ENCODE measurements at places on chromosomes 1 and 21.

DNA sequence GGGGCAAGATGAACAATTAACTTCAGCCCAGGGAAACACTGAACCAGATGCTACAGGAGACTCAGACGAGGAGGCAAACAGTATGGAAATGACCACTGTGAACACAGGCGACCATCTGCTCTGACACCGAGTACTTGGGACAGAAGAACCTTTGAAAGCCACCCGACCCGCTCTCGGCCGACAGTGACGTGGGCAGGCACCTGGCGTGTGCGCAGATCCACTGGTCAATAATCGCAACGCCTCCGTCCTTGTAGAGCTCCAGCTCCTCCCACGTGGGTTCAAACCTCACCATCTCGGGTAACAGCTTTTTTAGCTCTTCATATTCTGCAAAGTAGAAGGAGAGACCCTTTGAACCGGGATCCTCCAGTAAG lies 20.3 kb downstream of the POFUT2 start:
- no peak for DNase-seq

DNA sequence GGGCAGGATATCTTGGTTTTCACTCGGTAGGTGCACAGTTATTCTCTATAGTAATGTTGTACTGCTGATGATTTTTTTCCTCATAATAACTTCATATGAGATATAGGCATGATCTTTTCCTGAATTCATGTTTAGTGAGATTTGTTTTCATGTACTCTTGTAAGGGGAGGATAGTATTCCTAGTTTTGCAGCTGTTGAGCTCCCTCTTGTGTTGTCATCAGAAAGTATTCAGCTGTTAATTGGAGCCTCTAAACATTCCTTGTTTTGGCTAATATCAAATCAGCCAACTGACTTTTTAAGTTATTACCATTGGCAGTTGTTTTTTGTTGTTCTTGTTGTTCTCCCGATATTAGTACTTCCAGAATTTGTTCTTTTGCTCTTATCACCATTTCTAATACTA lies 24.4 kb downstream of the OR10R2 start:
- DNase-seq = no peak

DNA sequence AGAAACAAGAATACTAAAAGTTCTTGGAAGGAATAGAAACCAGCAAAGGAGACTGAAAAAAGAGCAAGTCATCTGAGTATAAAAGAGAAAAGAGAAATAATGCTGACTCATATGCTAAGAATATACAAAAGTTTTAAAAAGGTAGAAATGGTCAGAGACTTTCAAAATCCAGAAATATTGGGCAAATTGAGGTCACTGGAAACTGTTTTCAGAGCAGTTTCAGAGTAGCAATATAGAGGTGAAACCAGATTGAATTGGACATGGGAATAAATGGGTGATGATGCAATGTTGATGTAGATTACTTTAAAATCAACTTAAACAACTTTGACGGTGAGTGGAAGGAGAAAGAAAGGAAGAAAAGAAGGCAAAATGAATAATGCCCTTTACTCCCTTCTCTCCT lies 1.8 kb upstream of the RPS6KC1 start:
- no peak for DNase-seq

GRCh38 chr1:57788313-57788712 lies 364.5 kb upstream of the DAB1 start:
- DNase-seq = no peak
